ENCODE measurements at places on chromosomes 7 and 10.

DNA sequence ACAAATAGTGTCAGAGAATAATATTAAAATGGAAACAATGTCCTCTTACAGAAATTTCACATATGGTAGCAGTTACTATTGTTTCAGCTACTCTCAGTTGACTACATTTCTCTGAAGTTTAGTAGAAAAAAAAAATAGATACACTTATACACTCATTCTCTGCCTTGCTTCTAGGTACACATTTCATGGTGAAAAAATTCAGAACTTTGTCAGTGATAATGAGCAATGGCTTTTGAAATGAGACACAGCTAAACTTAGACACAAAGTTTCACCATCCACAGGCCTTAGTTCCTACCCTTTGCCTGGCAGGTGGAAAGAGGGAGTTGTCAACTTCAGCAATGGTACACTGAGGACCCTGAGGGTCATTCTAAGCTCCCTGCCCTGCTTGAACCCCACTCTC is 69.2 kb downstream of the CPVL start:
- DNase-seq, result peak; percentile 25

DNA sequence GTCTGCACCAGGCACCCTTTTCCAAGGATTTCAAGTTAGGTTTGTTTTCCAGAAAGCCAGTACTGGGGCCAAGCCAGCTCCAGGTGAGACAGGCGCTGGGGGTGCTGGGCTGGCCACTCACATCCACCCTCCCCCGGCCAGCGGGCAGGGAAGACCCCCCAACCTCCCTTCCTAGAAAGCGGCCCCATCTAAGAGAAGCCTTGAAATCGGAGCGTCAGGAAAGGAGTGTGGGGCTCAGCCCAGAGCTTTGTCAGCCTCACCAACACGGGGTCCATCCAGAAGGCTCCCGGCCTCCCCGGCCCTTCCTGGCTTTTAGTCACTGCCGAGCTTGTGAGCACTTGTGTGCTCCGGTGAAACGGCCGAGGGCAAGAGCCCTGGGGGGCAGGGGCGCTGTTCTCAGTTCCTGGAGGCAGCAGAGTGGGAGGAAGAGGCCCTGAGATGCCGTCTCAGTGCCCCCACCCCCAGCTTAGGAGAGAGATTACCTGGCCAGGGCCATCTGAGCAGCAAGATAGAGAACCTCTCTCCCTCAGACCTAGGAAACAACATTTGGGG is 39.6 kb downstream of the PDGFA start:
- no peak for DNase-seq

DNA sequence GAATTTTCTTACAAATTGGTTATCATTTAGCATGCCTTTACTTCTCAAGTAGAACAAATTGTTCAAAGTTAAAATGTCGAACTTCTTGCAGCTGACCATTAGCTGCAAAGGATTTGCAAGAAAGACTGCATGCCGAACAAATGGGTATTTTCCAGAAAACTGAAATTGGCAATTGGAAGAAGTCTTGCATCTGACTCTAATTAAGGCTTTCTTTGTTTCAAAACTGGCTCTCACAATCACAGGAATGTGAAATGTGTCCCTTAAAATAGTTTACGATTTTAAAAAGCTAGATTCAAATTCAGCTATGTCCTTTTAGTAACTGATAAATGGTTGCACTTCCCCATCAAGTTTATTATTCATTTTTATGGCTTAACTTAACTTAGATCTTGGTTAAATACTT is 207.9 kb downstream of the ARL4A start:
- no peak for DNase-seq

DNA sequence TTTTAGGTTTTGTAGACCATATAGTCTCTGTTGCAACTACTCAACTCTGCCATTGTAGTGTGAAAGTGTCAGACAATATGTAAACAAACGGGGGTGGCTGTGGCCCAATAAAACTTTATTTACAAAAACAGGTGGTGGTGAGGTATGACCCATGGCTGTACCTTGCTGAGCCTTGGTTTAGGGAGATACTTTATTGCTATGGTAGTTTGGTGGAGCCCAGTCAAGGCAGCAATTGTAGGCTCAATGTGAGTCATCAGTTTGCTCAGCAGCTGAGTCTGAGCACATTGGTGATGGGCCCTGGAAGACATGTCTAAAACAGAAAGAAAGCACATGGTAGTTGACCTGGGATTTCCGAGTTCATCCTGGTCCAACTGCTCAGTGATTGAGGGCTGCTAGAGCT is 242.5 kb downstream of the REEP3 start:
- DNase-seq, result peak; percentile 35

- no peak for DNase-seq
Observed at GRCh38 chr7:97174303-97174702, 56.8 kb downstream of the SDHAF3 start.

DNA sequence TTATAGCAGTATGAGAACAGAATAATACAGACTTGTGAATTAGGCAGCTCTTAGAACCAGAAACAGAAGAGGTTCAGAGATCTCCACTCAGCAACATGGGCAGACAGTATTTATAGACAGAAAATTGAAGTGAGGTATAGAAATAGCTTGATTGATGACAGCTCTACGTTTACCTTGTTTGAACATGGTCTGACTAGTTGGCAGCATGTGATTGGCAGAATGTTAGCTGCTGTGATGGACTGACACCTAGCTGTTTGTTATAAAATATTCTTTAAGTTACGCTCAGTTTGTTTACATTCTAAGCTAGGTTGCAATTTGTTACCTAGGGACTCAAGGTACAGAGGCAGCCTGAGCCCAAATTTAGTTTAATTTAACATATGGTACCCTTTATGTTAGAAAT is 73.7 kb upstream of the TMEM229A start:
- DNase-seq, result no peak

DNA sequence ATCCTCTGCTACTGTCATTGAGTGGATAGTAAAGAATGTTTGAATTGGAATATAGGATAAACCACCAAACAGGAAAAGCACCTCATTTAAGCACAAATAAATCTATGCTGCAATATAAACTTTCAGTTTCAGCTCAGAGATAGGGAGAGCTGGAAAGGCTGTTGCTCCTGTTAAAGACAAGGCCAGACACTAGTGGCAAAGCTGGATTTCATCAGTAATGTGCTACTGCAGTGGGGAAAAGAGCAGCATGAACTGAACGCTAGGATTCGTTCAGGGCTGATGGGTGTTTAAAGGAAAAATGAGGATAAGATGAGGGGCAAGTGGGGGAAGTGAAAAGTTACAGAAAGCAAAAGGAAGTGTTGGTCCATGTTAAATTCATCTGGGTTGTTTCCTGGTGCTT is 775.4 kb upstream of the COBL start:
- no peak for DNase-seq

GRCh38 chr10:11286261-11286852 is 268.7 kb downstream of the CELF2 start:
- no peak for DNase-seq

GRCh38 chr10:113015201-113015600 is 65.2 kb downstream of the TCF7L2 start:
- no peak for DNase-seq

DNA sequence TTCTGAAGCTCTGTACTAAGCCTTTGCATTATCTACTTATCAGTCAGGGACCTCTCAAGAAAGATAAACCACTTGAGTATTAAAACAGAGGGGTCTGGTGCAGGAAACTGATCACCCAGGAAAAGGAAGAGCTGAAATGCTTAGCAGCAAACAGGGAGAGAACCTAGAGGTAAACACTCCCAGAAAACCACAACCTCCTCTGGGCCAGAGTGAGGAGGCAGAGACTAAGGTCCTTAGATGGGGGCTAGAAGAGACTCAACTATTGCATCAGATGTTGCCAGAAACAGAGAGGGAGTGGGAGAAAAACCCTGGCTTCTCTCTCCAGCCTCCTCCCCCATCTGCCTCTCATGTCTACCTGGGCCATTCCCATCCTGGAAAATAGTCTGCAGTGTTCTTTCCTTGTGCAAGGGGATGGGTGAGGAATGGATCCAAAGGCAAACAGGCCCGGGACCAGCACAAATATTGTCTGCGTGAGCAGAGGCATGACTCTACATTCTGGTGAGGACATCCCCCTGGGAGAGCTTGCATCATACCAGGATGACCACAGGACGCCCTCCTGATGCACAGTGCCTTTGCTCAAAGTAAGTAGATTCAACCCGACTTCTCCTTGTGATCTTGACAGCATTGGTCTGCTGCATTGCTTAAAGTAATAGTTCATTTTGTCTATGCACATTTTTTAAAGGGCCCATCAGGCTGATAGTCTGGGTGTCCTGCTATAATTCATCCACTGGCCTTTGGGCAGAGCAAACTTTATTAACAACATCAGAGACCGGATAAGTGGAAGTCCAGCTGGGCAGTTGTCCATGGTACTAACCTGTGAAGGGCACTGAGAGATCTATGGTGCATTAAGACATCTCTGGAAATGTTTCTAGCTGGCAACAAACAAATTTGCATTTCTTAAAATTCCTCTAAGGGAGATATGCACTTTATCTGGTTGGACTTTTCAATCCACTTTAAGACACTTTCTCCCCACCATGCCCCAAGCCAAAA is 22.4 kb upstream of the ODAD2 start:
- no peak for DNase-seq

GRCh38 chr7:97272237-97272975 is 154.9 kb downstream of the SDHAF3 start:
- DNase-seq, result no peak

GRCh38 chr7:131502810-131503508 is 53.5 kb downstream of the PODXL start:
- DNase-seq, result peak; percentile 93

DNA sequence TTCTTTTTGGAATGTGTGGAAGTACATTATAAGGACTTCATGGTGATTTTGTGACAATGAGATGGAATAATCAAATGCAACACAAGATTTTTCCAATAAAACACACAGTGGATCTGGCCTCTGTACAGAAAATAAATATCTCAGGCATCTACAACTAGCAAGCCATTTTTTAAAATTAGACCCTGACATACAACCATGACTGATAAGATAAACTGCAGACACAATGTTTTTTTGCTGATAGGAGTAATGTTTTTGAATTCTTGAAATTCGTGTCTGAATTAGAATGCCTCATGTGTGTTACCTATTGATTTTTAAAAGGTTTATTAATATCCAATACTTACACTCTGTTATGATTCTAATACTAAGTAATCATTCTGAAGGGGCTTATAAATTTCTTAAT is 328.1 kb downstream of the HGF start:
- DNase-seq, result no peak

GRCh38 chr10:5623081-5623748 is 43.2 kb downstream of the ASB13 start:
- DNase-seq, result peak; percentile 91

DNA sequence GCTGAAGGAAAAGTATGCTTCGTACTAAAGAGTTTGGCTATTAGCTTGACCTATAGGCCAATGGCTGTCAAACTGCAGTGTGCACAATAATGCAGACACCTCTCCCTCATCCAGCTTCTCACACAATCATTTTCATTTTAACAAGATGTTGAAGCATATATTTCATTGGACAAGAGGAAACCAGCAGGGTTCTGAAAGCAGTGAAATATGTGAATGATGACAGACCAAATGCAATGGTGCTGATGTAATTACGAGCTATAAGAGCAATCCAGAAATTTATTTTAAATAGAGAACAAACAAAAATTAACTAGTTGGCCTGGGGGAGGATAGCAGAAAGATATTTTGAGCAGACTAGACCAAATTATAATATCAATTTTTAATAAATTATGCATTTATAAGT is 331.5 kb upstream of the AKR1E2 start:
- DNase-seq, result no peak

- no peak for DNase-seq
Observed at GRCh38 chr7:18250133-18250532, 222.5 kb upstream of the PRPS1L1 start.

GRCh38 chr7:132869166-132869861 is 212.6 kb downstream of the CHCHD3 start:
- DNase-seq, result no peak

DNA sequence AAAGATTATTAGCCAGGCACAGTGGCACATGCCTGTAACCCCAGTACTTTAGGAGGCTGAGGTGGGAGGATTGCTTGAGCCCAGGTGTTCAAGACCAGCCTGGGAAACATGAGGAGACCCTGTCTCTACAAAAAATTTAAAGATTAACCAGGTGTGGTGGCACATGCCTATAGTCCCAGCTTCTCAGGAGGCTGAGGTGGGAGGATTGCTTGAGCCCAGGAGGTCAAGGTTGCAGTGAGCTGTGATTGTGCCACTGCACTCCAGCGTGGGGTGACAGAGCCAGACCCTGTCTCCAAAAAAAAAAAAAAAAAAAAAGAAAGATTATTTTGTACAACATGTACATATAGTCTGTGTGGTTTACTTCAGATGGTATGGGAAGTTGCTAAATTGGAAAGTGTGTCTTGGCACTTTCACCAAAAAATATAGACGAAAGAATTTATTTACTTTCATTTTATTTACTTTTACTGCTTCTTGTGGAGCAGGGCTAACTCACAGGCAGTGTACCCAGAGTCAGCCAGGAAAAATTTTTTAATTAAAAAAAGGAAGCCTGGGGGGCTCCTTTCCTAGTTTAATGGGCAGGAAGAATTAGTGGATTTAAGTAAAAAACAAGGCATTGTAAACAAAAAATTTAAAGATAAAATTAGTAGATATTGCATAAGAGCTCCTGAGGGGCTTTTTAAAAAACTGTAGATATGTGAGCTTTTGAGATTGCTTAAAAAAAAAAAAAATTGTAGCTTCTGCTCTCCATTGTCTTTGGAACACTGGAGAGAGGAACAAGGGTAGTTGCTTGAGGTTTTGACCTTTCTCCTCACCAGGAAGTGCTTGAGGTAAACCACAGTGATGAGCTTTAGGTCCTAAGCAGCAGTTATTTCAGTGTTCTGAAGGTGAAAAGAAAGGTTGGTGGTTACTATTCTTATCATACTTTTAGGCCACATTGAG is 44.6 kb upstream of the VDAC2 start:
- DNase-seq, result peak; percentile 31

- peak; percentile 72 for DNase-seq
Observed at GRCh38 chr10:95601116-95601719, 40.0 kb upstream of the SORBS1 start.

GRCh38 chr10:132096223-132096622 is 30.5 kb downstream of the JAKMIP3 start:
- peak; percentile 80 for DNase-seq

DNA sequence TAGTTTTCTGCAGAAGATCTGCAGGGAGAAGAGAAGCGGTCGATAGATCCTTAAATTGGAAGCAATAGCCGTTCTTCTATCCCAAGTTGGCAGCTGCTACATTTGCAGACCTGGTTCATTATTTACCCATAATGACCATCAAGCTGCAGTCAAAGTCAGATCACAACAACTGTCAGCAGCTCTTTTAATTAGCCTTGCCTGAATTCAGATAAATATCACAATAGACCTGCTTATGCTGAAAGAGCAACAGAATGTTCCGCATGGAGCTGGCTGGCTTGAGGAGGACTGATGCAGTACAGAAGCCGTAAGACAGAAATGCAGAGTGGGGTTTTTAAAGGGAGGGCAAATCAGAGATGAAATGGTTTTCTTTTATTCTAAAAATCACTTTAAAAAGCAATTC is 109.4 kb downstream of the HIBADH start:
- no peak for DNase-seq

DNA sequence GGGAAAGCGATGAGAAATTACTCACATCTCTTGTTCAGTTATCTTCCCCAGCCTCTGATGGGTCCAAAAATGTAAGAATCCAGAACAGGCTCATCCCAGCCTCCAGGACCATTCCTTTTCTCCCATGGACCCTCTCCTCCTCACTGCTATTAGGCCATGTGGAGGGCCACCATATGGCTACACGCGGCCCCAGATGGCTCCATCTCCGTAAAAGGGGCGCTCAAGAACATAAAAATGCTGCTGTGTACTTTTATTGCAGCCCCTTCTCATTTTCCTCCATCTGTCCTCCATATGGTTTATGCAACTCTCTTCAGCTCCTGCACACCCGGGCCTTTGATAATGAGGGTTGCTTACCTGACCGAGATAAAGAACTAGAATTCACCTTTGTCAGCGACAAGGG is 166.2 kb downstream of the RAPGEF5 start:
- no peak for DNase-seq

- DNase-seq, result no peak
Observed at GRCh38 chr7:753190-753589, 26.1 kb upstream of the PRKAR1B start.

All from RPMI7951 (cell line).